ENCODE measurements at places on chromosomes 12 and 14.

DNA sequence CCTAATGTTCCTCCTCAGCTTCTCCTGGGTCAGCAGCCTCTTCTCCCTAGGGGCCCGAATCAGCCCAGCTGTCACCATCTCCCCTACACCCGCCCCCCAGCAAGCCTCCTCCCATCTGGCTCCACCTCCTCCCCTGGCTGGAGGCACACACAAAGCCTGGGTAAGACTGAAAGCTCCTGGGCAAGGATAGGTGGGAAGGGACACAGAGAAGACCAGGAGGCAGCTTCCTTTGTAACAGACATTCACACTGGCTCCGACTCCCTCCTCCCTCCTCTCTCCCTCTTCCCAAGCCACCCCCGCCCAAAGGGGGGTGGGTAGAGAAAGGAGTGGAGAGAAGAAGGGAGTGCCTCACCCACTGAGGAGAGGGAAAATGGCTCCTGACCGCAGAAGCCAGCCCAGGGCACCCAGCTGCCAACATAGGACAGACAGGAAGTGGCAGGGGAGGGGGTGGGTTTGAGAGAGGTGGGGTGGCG lies 4.0 kb downstream of the CHD4 start:
- no peak for DNase-seq

GRCh38 chr14:69093631-69094421 lies 59.1 kb downstream of the DCAF5 start:
- DNase-seq, result no peak

DNA sequence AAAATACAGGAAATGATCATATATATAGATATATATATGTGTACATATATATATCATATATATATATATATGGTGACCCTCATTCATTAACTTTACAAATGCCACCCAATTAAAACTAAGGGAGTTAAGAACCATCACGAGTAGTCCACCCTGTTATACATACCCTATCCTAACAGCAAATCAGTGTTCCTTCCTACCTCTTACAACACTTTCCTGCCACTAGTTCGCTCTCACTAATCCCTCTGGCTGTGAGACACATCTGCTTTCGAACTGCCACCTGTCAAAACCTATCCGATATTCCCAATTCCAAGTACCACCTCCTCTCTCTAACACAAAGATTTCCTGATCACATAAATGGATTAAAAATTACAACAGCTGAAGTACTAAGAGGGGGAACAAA lies 100.5 kb downstream of the EEA1 start:
- DNase-seq, result no peak

GRCh38 chr12:115257791-115258190 lies 573.8 kb upstream of the TBX3 start:
- DNase-seq, result no peak

DNA sequence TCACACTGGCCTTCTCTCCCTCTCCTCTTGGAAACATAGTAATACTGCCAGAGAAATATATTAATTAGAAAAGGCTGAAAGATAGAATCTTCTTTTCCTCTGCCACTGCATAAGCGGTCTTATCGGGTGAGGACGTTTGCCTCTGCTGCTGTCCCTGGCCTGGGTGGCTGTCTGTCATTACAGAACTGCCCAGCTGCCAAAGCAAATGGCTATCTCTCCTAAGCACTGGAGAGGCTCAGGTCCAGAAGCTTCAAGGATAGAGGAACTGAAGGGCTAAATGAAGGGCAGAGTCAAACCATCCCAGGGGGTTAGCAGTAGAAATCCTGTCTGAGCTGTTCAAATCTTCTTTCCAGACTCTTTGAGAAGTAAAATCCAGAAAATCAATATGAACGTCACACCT lies 198.6 kb upstream of the CAND1 start:
- DNase-seq, result no peak

GRCh38 chr14:104191409-104191997 lies 53.1 kb downstream of the KIF26A start:
- DNase-seq, result no peak

- DNase-seq, result no peak
Observed at GRCh38 chr12:27176765-27177164, 67.3 kb upstream of the STK38L start.

Measured in cortex of kidney (tissue), 1 donor.